ENCODE measurements at places on chromosomes 7 and 10.
A peak's percentile ranks its signal among the peaks of the same experiment; 100 is the strongest.

GRCh38 chr7:37265006-37265405, 183.7 kb downstream of the ELMO1 start:
- DNase-seq, result no peak

- peak; percentile 21 for DNase-seq
These were observed 105.5 kb upstream of the CSTF2T start for GRCh38 chr10:51804866-51805265.

- DNase-seq, result peak; percentile 2
These were observed 975.2 kb downstream of the SORCS1 start for GRCh38 chr10:106189292-106189691.

DNA sequence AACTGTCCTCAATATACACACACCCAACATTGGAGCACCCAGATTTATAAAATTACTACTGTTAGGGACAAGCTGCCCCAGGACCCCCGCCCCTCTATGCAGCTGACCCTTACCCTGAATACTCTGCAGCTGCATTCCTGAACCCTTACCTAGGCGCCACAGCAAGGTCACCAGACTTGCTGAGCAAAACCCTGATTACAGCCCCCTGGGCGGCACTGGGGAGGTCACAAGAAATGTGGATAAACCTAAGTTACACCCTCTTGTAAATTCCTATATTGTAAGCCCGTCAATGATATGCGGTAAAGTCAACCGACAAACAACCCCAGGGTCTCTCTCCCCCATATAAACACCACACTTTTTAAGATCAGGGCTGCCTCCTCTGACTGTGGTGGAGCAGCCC, 25.1 kb downstream of the SNX13 start:
- no peak for DNase-seq
